ENCODE measurements at places on chromosomes 16 and 17.

GRCh38 chr16:52462816-52463215 is 84.1 kb downstream of the TOX3 start:
- no peak for DNase-seq

GRCh38 chr16:79213214-79213613 is 387.3 kb downstream of the MAF start:
- DNase-seq: no peak

- DNase-seq: no peak
These were observed 296.9 kb downstream of the TMEM114 start for GRCh38 chr16:8293413-8293812.

DNA sequence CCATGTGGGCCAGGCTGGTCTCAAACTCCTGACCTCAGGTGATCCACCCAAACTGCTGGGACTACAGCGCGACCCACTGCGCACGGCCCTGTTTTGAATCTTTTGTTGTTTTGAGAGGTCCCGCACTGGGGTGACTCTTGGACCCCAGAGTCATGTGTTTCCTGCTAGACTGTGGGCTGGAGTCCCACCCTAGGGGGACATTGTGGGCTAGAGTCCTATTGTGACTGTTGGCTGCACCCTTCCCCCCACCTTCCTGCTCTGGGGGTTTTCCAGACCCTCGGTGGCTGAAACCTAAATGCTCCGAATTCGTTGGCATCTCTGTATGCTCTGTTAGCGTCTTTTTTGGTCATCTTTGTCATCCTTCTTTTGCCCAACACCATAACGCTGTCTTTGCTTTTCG is 16.0 kb downstream of the NUPR1 start:
- no peak for DNase-seq

GRCh38 chr16:53761962-53762703 is 58.2 kb downstream of the FTO start:
- DNase-seq: no peak

DNA sequence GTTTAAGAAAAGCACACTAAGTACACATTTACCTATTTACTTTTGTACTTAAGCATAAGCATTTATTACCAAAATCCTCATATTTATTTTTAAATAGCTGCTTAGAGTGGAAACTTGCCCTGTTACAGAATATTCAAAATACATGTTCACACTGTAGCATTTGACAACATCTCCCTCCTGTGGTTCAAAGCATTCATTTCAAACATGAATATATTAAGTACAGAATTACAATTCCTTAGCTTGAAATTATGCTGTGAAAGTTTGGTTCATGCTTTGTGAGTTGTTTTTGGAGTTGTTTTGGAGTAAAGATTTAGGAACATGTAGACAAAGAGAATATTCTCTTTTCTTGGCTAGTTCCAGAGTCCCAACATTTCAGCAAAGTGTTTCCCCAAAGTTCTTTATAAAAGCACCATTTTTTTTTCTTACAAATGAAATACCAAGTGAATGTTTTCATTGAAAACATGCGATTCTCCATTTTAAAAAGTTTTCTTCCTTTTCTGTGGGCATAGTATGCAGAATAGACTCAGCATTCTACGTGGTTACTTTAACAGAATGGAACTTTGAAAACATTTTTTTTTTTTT is 33.2 kb downstream of the TUBD1 start:
- no peak for DNase-seq

DNA sequence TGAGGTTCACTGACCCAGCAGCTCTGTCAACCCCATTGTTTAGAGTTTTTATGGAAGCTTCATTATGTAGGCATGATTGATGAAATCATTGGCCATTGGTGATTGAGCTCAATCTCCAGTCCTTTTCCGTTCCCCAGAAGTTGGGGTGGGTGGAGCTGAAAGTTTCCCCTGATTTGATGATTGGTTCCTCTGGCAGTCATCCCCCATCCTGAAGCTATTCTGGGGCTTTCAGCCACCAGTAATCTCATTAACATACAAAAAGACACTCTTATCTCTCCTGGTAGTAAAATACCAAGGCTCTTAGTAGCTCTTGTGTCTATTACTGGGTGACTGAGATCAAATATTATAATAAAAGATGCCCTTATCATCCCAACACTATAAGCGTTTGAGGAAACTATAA is 67.1 kb downstream of the TANC2 start:
- DNase-seq: no peak

DNA sequence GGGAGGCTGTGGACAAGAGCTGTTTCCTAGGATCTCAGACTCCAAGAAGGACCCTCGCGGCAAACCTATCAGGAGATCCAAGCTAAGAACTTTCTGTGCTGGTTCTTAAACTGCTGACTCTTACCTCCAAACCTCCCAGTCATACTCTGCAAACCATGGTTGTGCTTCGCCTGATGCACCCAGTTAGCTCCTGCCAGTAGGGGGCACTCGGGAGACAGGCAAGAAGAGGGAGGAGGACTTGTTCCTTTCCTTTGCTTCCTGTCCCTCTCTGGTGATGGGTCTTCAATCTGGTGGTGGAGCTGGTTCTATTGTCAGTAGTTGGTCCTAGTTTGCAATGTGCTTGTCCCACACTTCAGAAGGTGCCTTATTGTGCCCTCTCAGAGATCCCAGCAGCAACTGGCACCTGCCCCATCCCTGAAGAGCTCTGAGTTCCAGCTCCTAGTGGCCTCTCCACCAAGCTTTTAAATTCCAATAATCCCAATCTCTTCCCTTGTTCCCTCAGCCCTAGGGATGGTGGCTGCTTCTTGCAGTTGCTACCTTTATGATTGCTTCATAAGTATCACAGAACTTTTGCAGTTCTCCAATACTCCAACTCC is 113.5 kb upstream of the RPL38 start:
- DNase-seq: no peak

DNA sequence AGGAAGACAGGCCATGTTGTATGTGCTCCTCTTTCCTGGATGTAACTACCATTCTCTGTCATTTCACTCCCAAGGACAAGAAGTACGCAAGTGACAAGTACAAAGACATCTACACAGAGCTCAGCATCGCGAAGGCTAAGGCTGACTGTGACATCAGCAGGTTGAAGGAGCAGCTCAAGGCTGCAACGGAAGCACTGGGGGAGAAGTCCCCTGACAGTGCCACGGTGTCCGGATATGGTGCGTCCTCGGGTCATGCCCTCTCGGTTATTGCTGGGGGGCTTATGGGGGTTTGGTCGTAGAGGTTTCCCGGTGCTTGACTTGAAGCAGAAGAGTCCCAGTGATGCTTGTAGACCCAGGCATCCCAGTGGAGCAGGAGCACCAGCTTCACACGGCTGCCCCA is 29.0 kb downstream of the PLD6 start:
- DNase-seq: no peak

DNA sequence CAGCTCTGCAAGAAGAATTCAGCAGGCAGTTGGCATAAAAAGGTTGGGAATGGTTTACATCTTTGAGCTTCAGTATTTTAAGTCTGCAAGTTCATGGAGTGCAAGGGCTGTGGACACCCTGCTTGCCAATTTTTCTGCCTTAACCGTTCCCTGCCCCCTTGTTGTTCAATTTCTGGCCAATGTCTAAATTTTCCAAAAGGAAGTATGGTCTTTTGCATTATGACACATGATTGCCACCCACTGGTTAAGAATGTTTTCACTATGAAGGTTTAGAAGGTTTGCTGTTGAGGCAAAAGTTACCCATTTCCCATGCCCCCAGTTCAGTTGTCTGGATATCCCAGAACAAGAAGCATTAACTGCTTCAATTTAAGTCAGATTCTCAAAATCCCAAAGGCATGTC is 441.9 kb downstream of the CDH13 start:
- no peak for DNase-seq

GRCh38 chr17:4219241-4219640 is 44.5 kb downstream of the ANKFY1 start:
- DNase-seq: no peak

GRCh38 chr17:48910370-48910769 is 2.2 kb downstream of the UBE2Z start:
- no peak for DNase-seq

DNA sequence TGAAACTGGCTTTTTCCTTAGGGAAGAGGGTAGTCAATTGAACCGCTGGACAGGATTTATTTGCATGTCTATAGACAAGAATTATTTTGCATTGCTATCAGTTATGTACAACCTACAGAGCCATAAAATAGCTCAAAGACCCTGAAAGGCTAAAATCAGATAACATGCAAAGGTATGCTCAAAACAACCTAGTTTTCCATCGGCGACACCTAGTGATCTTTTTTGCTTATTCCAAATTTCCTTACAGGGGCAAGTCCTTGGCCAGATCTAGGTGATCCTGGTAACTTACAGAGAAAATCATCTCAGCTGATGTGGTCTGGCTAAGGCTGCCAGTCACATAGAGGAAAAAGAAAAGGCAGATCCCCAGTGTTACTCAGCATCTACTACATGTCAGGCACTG is 141.2 kb upstream of the RPL38 start:
- DNase-seq: no peak

DNA sequence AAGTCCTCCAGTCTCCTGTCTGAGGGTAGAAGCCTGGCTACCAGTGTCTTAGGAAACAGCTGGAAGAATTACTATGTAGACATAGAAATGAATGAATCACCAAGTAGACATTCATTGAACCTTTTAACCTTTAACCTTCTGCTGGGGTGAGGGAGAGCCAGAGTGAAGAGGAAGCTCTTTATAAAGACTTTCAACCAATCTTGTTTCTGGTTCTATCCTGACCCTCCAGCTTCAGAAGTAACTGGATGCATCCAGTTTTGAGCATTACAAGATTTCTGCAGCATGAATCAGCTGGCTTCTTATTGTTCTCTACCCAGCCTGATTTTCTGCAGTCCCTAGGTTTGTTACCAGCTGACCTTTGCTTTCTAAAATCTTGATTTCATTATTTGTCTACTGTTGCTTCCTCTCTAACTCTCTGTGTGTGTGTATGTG is 8.5 kb downstream of the TEKT1 start:
- DNase-seq: no peak

DNA sequence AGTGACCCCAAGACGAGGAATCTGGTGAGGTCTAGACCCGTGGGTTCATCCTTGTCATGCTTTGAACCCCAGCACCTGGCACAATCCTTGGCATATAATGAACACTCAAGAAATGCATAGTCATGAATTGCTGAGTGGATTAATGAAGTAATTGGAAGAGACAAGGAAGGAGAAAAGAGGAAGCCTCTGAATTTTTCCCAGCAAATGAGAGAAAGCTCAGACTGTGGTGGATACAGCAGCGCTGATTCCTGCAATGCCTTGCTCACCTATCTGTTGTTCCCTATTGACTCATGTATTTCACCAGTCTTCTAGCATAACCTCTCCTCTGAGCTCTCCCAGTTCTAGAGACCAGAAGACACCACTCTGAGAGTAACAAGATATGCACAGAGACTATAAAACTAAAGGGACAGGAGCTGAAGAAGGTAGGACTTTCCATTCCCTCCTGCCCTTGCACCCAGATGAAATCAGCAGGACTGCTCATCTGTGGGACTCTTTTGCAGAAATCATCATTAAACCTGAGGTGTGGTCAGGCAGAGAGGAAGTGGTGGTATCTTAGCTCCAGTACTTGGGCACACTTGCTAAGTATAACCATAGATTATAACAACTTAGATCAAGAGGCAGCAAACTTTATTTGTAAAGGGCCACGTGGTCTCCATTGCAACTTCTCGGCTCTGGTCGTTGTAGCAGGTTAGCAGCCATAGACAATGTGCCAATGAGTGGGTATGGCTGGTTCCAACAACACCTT is 102.8 kb downstream of the MAF start:
- DNase-seq: no peak

GRCh38 chr16:87047221-87048037 is 269.8 kb downstream of the C16orf95 start:
- no peak for DNase-seq

DNA sequence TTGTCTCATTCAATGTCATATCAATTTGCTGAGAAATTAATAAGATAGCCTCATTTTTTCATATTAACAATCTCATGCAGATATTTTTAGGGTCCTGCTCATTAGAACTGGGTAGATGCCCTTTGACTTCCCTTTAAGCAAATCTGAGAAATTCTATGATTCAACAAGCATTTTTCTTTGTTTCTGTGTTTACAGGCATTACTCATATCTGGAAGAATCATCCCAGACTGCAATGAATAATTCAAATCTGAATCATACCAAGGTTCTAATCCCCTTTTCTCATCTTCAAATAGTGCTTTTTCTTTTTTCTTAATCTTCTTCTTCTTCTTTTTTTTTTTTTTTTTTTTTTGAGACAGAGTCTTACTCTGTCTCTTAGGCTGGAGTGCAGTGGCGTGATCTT is 69.2 kb upstream of the KIFC3 start:
- no peak for DNase-seq

DNA sequence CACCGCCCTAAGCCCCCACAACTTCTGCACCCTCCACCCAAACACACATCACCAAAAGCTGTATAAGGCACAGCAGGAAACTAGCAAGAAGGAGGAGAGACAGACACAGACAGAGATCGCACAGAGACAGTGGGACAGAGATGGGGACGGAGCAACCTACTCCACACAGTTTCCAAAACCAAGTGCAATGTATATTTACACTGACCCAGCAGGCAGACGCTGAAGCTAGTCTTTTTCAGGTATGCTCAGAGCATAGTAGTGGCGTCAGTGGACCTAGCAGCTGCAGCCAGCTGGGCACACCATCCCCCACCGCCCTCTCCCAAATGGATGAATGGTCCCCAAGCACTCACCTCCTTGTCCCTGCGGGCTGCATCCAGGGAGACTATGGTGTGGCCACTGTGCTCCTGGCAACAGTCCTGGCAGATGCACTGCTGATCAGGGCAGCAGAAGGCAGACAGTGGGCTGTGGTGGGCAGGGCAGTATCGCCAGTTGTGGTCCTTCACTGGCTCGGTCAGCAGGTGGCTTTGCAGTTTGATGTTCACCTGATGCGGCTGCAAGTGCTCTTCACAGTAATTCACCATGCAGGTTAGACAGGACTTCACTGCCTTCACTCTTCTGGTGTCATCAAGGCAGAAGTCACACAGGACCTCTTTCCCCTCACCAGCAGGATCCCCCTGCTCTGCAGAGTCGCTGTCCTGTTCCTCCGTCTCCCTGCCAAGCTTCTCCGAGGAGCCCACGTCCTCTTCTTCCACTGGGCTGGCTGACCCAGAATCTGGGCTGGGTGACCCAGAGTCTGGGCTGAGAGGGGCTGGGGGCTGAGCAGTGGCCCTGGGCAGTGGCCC is 31.5 kb upstream of the FBXW10B start:
- no peak for DNase-seq

DNA sequence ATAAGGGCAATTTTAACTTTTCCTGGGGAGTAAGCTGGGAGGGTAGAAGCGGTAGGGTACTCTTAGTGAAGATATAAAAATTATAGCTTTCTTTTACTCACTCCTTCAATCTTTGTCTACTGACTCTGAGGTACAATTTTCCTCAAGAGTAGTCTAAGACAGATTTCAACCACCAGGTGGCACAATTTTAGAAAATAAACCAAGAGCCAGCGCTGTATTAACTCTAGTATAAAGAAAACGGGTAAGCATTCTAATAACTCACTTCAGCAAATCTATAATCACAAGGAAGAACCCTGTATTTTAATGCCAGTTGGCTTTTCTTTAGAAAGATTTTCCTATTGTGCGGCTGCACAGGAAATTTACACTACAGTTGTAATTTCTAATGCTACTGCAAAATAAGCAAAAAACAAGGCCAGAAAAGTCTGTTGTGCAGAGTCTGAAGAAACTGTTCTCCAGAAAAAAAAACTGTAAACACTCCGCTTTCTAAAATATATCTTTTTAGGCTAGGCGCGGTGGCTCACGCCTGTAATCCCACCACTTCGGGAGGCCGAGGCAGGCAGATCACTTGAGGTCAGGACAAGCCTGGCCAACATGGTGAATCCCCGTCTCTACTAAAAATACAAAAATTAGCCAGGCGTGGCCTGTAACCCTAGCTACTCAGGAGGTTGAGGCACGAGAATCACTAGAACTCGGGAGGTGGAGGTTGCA is 1.9 kb downstream of the CMC2 start:
- DNase-seq: no peak

- no peak for DNase-seq
These were observed 114.0 kb downstream of the PRKCA start for GRCh38 chr17:66416207-66416940.

- no peak for DNase-seq
These were observed 110.0 kb downstream of the GAS7 start for GRCh38 chr17:10088444-10088843.
